Mesendoderm (in vitro differentiated cells): ENCODE measurements at places on chromosomes 13 and 19.

GRCh38 chr13:112072534-112073244, 5.7 kb downstream of the SOX1 start:
- DNase-seq = peak; percentile 88
- H3K27ac ChIP-seq = no peak overlapping the region
- H3K36me3 ChIP-seq = no peaks in the 10 kb centered on the region
- H3K4me3 ChIP-seq = peak overlapping the region; percentile 10
- H3K27me3 ChIP-seq = peaks cover 64% of the 10 kb centered on the region

DNA sequence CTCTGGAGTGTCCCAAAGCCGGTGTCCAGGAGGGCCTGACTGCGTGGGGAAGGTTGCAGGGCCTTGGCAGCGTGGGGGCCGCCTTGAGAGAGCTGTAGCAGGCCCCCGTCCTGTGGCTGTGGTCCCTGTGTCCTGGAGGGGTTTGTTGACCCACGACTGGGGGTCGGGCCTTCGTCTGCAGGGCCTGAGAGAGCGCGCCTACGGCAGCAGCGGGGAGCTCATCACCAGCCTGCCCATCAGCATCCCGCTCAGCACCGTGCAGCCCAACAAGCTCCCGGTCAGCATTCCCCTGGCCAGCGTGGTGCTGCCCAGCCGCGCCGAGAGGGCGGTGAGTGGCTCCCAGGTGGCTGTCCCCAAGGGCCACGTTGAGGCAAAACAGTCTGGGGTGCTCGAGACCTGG, 18.5 kb downstream of the PLEKHJ1 start:
- no peak overlapping the region for H3K4me3 ChIP-seq
- peaks cover 8% of the 10 kb centered on the region for H3K36me3 ChIP-seq
- no peak for DNase-seq
- no peak overlapping the region for H3K27ac ChIP-seq
- no peaks in the 10 kb centered on the region for H3K4me1 ChIP-seq
- H3K27me3 ChIP-seq = no peaks in the 10 kb centered on the region

- no peak overlapping the region for H3K4me3 ChIP-seq
- H3K27ac ChIP-seq = no peak overlapping the region
- H3K27me3 ChIP-seq = no peaks in the 10 kb centered on the region
- H3K36me3 ChIP-seq = no peaks in the 10 kb centered on the region
Observed at GRCh38 chr13:76976929-76977328, 15.0 kb upstream of the CLN5 start.

DNA sequence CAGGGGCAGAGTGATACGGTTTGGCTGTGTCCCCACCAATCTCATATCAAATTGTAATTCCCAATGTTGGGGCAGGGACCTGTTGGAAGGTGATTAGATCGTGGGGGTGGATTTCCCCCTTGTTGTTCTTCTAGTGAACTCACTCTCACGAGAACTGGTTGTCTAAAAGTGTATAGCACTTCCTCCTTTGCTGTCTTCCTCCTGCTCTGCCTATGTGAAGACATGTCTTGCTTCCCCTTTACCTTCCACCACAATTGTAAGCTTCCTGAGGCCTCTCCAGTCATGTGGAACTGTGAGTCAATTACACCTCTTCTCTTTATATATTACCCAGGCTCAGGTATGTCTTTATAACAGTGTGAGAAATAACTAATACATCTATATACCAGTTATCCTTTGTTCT, 706.4 kb upstream of the KLHL1 start:
- no peak for DNase-seq
- no peaks in the 10 kb centered on the region for H3K4me1 ChIP-seq
- no peaks in the 10 kb centered on the region for H3K27me3 ChIP-seq
- no peaks in the 10 kb centered on the region for H3K36me3 ChIP-seq

- H3K27ac ChIP-seq = no peak overlapping the region
- DNase-seq = peak; percentile 85
- no peak overlapping the region for H3K4me3 ChIP-seq
- H3K36me3 ChIP-seq = no peaks in the 10 kb centered on the region
- H3K4me1 ChIP-seq = peaks cover 3% of the 10 kb centered on the region
- peaks cover 39% of the 10 kb centered on the region for H3K27me3 ChIP-seq
Observed at GRCh38 chr19:13056052-13056660, 46.5 kb downstream of the LYL1 start.

- no peaks in the 10 kb centered on the region for H3K27me3 ChIP-seq
- H3K4me3 ChIP-seq = no peak overlapping the region
- H3K27ac ChIP-seq = no peak overlapping the region
Observed at GRCh38 chr19:46454244-46454643, 17.1 kb downstream of the PNMA8A start.

DNA sequence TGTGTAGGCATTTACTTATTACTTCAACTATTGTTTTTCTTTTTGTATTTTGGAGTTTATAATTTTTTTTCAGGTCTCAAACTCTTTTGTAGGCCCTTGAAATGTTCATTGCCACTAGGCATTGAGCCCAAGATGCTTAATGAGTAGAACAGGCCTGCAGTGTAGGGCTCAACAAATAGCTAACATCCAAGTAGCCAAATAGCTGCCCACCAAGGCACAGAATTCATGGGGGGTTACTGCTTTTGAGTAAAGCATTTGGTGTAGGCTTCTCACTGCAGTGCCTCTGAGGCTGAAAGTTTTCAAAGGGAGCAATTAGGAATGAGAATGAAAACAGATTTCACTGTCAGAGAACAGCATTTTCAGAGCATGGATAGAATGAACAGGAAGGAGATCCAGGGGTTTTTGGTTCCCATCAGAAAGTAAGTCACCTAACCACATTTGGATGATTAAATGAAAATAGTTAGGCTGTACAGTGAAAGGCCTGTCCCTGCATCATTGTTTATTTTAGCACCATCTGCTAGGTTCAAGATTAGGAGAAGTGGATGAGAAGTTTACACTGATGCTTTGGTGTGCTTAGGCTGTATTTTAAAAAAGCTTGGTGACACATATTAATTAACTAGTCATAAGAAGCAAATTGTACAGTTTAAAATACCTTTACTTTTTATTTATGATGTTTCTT, 61.0 kb downstream of the EDNRB start:
- H3K4me3 ChIP-seq = no peak overlapping the region
- H3K27me3 ChIP-seq = no peaks in the 10 kb centered on the region
- no peak overlapping the region for H3K27ac ChIP-seq
- no peaks in the 10 kb centered on the region for H3K36me3 ChIP-seq

GRCh38 chr19:40827386-40828247, 22.6 kb downstream of the CYP2A6 start:
- H3K4me1 ChIP-seq = peaks cover under 1% of the 10 kb centered on the region
- DNase-seq = no peak
- H3K27ac ChIP-seq = no peak overlapping the region
- H3K27me3 ChIP-seq = no peaks in the 10 kb centered on the region
- no peak overlapping the region for H3K4me3 ChIP-seq

- no peaks in the 10 kb centered on the region for H3K4me1 ChIP-seq
- H3K27ac ChIP-seq = no peak overlapping the region
- H3K4me3 ChIP-seq = no peak overlapping the region
- H3K27me3 ChIP-seq = no peaks in the 10 kb centered on the region
- H3K36me3 ChIP-seq = peaks cover 20% of the 10 kb centered on the region
Observed at GRCh38 chr19:16645140-16645539, 14.8 kb downstream of the SMIM7 start.

- H3K4me1 ChIP-seq = no peaks in the 10 kb centered on the region
- DNase-seq = no peak
- H3K36me3 ChIP-seq = no peaks in the 10 kb centered on the region
- H3K27me3 ChIP-seq = no peaks in the 10 kb centered on the region
- no peak overlapping the region for H3K27ac ChIP-seq
Observed at GRCh38 chr13:53501387-53501786, 472.8 kb downstream of the OLFM4 start.
